ENCODE measurements at places on chromosomes 5 and 9.

GRCh38 chr9:134789168-134789567 lies 91.4 kb upstream of the FCN2 start:
- DNase-seq = no peak

- DNase-seq = no peak
Measured at GRCh38 chr5:143807401-143807800, 4.6 kb upstream of the HMHB1 start.

DNA sequence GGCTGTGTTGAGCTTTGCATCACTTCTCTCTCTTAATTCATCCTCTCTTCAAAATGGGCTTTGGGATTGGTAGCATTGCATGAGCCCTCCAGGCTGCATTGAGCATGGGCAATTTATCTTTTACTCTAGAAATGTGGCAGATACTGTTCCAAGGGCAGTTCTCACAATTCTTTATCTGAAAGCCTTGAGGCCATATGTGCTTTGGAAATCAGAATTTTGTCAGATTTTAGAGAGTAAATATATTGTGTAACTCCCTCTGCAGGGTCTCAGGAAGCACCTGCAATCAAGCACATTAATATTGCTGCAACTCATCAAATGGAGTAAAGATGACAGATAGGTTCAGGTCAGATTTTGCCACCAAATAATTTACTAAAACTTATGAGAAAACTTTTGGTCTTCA lies 17.6 kb downstream of the ALDOB start:
- DNase-seq = no peak

DNA sequence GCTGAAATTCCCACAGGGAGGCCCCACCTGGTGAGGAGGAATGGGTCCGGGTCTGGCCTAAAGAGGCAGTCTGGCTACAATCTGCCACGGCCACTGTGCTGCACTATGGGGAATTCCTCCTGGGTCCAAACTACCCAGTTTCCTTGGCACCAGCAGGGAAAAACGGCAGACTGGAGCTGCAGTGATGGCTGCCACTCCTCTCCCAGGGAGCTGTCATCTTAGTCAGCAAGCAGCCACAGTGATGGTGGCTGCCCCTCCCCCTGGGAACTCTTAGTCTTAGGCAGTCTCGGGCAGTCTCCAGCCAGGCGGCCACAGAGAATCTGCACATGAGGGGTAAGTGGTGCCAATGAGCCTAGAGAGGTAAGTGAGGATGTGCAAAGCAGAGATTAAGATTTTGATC lies 205.8 kb downstream of the TMEM38B start:
- DNase-seq = no peak

DNA sequence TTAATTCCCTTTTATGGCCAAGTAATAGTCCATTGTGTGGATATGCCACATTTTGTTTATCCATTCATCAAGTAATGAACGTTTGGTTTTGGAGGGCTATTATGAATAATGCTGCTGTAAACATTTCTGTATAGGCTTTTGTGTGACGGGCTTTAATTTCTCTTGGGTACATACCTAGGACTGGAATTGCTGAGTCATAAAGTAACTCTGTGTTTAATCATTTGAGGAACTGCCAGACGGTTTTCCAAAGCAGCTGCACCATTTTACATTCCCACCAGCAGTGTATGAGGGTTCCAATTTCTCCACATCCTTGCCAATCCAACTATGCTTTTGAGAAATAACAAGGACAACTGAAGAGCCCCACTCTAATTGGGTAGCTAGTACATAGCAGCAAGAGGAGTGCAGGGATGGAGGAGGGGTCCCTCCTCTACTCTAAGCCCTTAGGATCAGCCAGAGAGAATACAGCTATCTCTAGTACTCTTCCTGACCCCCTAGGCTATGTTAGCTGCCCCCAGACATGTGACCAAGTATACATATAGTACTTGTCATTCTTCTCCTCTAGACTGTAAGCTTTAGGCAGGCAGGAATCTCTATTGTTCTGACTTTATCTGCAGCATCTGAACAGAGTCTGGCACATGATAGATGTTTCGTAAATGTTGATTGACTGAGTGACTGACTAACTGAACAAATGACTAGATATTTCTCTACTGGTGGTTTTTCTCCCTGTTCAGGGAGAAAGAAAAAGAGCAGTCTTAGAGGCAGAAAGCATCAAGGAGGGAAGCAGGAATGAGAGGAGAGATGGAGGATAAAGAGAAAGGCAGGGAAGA lies 22.1 kb upstream of the MATR3 start:
- no peak for DNase-seq

DNA sequence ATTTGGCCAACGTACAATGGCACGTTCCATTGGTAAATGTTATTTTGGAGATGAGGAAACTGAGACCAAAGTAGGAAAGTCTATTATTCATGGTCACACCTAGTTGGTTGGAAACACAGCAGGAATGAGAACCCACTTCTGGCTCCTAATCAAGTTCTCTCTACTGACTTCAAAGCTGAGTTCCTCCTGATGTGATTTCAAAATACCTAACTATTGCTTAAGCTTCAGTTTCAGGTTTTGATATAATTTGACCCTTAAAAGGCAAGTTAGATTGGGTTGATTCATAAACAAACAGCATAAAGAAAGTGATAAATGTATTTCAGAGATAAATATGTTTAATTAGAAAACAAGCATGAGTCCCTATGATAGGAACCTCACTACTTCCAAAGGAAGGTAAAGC lies 312.5 kb downstream of the PARP8 start:
- no peak for DNase-seq

DNA sequence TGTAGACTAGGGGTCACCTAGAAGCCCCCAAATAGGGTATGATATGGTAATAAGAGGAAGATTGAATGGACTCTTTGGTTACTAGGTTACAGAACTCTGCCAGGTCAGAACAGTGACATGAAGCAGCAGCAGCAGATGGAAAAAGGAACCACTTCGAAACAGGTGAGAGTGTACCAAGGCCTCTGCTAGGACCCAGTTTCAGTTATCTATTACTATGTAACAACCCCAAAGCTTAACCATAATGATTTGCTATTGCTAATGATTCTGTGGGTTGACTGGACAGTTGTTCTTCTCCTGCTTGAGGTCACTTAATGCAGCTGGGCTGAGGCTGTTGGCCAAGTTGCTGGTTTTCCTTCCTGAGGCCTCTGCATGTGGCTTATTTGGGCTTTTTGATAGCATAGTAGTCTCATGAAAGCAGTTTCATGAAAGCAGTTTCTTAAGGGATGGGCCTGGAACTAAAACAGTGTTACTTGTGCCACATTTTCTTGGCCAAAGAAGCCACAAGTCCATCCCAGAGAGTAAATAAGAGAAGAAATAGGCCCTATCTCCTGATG lies 17.6 kb downstream of the C9orf43 start:
- no peak for DNase-seq

DNA sequence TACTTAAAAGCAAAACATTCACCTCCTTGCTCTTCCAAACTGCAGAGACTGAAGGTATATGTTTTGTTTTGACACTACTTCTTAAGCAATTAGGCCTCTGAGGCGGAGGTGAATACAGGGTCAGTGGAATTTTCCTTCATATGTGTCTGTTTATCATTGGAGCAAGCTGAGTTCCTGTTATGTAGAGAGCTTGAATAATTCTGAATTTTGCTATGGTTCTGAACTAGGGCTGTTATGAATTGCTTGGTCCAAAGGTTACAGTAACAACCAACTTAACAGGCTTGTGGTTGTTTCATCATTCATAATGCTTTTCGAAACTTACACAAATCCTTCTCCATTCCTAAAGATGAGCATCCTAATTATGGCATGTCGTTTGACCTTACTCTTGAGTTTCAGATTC lies 444.6 kb upstream of the MEF2C start:
- DNase-seq = no peak

GRCh38 chr9:125883565-125884217 lies 136.5 kb downstream of the PBX3 start:
- DNase-seq = no peak

- no peak for DNase-seq
Measured at GRCh38 chr9:93951655-93952118, 3.5 kb downstream of the BARX1 start.

DNA sequence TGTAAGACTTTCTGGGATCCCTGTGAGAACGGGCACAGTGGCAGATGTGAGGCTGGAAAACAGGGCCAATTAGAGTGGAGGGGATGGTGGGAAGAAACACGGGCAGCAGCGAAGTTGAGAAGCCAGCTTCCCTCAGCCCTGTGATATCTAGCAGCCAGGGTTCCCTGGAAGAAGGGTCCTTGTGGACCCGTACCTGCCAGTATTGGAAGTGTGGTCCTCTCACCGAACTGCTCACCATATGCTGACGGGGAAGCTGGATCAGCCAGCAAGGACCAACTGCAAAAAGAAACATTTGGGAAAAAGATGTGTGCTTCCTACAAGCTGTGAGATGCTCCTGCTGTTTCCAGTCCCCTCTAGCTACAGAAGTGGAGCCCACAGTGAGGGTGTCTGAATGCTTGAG lies 13.6 kb downstream of the CKMT2 start:
- DNase-seq = no peak

DNA sequence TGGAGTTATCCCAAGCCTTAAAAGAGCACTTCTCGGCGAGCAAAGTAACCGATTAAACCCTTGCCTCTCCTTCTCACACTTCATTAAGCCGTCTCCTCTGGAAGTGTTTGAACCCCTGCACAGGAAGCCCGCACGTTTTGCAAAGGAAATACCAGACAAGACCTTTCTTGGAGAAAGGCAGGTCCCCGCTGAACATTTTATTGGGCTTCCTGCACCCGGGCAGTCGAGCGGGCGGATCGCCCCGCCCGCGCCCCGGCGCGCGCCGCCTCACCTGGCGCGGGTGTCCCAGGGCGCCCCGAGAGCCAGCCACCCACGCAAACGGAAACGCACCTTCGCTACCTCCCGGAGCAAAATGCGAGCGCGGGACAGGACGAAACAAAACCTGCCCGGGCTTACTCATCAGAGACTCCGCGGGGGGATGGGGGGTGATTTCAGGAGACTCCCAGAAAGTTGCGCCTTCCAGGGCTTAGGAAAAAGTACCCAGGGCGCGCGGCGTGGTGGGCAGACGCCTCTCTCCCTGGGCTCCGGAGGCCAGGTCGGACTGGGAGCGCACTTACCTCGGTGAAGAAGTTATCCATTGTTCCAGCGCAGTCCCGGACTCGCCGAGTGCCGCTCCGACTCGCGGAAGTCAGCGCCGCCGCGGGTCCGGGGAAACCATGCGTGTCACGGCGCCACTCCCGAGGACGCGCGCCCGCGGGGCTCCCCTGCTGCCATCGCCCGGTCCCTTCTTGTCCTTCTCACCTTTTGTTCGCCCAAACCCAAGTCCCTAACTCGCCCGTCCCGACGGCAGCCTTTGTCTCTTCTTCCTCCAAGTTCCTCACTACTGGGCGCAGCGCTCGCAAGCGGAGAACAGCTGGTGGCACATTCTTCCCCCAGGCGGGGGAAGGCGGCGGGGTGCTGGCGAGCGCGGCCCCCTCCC lies 598 bp downstream of the MYO10 start:
- DNase-seq = no peak

DNA sequence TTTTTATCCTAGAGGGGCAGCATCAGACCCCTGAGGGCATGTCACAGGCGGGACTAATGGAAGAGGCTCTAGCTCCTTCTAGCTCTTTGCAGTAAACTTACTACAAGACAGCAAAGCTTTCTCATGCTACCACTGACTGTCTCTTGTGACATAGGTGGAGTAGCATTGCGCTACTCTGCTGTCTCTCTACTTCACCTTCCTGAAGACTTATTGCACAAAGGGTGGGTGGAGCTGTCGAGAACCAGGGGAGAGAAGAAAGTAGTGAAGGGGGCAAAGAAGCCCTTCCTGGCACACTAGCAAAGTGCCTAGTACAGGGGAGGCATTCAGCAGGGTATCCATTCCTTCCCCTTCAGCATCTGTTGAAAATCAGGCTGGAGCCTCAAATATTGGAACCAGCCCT lies 36.1 kb upstream of the NEK6 start:
- no peak for DNase-seq

- DNase-seq = no peak
Measured at GRCh38 chr9:72271613-72272478, 93.2 kb downstream of the ZFAND5 start.

DNA sequence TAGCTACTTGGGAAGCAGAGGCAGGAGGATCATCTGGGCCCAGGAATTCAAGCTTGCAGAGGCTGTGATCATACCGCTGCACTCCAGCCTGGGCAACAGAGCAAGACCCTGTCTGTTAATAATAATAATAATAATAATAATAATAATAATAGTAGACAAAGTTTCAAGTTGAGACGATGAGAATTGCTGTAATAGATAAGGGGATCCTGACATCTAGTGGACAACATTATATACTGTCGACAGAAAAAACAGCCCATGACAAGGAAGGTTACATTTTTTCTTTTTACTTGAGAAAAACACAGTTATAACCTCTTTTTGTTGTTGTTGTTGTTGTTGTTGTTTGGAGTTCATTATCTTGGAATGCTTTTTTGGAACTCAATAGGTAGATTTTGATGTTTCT lies 35.3 kb downstream of the NDFIP1 start:
- no peak for DNase-seq

DNA sequence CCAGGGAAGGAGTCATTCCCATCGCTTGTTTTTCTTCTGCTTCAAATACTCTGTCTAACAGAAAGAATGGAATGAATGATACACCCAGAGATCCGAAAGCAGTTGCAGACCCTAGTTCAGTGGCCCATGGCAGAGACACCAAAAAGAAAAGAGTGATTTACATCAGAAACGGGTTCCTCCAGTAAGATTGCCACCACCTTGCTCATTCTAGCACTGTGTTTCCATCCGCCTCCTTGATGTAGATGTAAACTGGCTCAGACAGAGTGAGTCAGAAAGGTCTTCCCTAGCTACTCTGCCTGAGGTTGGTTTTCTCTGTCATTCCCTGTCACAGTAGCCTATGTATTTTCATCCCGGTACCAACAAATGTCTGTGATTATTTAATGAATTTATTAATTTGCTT lies 15.9 kb upstream of the CLINT1 start:
- no peak for DNase-seq

DNA sequence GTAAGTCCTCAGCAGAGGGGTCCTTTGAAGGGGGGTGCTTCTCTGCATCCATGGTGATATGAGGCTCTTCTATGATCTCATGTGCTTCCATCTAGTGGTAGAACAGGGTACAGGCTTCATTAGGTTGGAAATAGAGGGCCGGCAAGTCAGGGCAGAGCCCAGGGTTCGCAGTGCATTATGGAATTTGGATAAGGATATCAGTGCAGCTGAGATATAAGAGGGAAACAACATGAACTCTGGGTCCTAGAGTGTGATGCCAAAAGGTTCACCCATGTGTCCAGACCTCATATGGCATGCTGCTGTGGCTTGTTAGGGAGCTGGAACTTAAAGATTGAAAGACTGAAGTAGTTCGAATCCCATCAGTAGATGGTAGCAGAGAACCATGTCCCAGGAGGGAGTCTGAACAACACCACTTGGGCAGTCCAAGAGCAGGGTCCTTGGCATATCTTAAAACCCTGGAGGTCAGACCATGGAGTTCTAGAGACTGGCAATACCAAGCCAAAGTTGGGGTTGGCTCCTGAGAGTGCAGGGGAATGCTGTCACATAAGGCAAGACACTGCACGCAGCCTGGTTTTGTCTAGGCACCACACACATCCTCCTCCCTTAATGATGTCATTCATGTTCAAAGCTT lies 2.3 kb downstream of the FAM221B start:
- no peak for DNase-seq

- DNase-seq = no peak
Measured at GRCh38 chr5:66209350-66209749, 65.2 kb downstream of the SREK1 start.

GRCh38 chr9:99312736-99313135 lies 90.7 kb downstream of the SEC61B start:
- no peak for DNase-seq

GRCh38 chr5:2724031-2724581 lies 27.4 kb downstream of the IRX2 start:
- DNase-seq = no peak

GRCh38 chr5:77087484-77088261 lies 588 bp upstream of the ZBED3 start:
- no peak for DNase-seq

GRCh38 chr9:127121628-127122175 lies 733 bp downstream of the ANGPTL2 start:
- DNase-seq = no peak
